Stimulated activated memory B cell treated with anti-CD40 and anti-IgM and Interleukin-4, amounts not matched to agents 10 μg/mL and 1 μg/mL and 100 μg/mL, for 72 hours (primary cell): ENCODE measurements at places on chromosomes 11 and 22.

- no peak for ATAC-seq
Measured at GRCh38 chr11:30481330-30481729, 104.8 kb downstream of the MPPED2 start.

DNA sequence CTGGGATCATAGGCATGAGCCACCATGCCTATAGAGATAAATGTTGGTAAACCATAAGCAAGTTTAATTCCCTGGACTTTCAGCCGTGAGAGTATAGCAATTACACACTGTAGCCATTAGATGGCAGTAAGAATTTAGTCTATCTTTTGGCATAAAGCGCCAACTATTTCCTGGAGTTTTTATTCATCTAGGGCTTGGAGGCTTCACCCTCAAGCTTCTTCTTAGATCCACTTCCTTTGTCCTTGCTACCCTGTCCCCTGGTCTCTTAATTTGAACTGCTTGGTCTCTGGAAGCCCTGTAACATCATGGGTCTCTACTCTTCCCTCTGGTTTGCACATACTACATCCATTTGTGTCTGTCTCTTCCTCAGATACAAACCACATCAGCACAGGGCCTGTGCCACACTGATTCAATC lies 38.2 kb downstream of the OR10A6 start:
- ATAC-seq: peak; percentile 51

DNA sequence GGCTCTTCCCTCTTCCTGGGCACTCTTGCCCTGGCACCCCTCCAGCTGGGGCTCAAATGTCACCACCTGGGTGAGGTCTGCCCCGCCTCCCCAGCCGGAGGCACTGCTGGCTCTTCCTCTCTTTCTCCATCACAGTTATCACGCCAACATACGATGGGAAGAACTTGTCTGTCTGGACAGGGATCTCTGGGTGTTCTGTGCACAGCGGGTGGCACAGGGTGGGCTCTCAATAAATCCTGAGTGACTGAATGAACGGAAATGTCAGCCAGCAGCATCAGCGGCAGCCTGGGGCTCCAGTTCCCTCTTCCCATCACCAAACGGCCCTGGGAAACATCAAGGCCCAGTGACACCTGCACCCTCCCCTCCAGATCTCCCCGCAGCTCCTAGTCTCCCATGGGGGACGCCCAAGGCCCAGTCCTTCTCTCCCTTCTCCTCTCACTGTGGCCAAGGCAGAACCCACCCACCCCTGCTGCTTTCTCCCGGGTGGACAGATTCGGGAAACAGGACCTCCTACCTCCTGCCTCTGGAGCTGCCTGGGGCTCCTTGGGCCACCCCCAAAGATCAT lies 440 bp upstream of the SLC25A45 start:
- ATAC-seq: no peak

DNA sequence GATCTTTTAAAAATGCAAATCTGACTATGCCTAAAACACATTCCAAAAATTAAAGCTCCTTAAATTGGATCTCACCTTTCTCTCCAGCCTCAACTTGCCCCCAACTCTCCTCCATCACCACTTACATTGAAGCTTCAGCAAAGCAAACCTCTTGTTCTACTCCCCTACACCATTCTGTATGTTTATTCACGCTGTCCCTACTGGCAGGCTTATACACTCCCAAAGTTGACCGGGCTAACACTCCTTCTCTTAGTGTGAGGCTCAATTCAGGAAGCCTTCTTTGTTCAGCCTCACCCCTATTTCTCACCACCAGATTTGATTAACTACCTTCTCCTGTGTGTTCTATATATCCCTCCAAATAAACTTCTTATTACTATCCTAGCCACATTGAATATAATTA lies 1.8 kb upstream of the GDPD4 start:
- no peak for ATAC-seq

DNA sequence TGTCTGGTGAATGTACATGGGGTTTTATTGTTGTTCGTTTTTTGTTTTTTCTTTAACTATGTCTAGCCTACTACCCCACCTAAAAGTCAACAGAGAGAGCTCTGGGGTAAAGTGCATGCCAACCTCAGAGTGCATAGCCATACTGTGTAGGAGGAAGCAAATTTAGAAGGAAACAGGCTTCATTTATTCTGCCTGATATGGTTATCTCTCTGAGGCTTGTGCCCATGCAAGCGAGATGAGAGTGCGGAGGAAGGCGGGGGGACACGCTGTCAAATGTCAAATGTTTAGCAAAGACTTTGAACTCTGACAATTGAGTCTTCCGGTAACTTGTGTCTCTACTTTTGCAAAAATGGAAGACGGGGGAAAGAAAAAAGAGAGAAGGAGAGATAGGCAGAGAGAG lies 295.5 kb downstream of the ETS1 start:
- peak; percentile 81 for ATAC-seq

DNA sequence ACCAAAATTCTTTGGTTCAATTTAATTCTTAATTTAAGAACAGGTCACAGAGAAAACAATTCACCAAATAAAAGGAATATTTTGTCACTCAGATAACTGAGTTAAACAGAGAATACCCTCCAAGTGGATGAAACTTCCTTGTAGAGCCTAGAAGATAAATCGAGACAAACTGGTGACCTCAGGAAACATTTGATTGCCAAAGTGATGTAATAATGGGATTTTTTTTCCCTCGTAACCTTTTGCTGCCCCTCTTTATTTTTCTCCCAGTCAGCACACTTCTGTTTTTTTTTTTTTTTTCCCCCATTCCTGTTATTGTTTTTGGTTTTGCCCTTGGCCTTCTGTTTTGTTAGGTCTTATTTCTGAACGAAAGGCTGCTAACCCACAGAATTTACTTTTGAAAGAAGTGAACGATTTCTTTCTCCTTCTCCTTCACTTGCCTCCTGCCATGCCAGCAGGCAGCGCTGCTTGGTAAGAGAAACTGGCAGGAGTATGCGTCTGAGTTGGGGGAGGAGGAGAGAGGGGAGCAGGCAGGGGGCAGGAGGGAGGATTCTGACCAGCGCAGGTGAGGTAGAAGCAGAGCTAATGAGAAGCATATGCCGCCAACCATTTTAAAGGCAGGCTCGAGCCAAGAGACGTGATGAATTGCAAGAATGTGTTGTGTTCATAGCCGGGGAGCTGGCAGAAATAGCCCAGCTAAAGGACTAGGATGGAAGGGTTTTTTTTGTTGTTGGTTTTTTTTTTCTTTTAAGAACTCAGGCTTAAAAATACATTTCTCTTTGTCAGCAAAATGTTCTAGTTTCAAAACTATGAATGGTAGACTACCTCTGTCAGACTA lies 121.9 kb upstream of the MTMR2 start:
- no peak for ATAC-seq

DNA sequence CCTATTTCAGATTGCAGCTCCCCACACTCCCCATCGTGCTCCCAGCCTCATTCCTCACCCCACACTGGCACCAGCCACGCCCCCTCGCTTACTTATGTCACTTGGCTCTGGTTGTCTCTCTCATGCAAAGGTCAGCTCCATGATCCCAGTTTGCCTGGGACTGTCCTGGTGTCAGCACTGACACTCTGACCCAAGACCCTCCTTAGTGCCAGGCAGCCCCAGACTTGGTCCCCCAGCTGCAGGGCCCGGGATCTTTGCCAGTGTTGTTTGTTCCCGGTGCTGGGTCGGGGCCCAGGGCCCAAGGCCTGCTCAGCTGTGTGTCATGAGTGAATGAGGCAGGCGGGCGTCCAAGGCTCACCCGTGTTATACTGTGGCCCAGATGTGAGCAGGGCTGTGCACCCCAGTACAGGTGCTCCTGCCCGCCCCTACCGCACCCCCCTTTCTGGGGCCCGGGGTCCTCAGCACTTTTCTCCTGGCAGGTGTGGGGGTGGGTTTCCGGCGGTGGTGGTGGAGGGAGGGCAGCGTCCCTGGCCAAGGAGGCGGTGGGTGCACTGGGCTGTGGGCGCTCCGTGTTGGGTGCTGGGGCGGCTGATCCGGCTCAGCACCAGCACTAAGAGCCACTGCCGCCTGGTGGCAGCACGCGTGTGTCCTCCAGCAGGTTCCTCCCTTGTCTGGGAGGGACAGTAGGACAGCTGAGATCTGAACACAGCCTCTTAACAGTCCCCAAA lies 19.5 kb downstream of the IL17REL start:
- ATAC-seq: peak; percentile 87

DNA sequence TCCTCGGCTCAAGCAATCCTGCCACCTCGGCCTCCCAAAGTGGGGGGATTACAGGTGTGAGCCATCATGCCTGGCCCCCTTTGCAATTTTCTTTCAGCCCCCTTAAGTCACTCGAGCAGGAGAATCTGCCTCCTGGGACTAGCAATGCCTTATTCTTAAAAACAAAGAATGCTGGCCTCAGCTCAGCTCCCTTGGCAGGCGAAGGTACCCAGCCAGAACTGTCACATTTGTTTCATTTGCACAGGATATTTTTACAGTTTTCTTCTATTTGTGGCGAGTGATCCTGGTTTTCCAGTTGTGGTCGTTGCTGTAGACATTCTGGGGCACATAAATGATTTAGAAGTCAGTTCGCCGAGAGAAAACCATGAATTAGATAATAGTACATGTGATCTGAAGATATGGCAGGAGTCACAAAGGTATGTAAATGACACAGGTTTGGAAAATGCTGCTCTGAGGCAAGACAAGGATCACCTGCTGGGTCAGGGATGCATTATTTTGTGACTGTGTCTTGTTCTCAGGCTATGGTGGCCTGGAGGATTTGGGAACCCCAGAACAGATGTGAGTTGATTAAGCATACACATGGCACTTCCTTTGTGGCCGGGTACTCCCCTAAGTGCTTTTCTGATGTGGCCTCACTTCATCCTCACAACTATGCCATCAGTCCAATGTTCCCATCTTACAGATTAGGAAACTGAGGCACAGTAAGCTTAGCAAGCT lies 51.2 kb upstream of the SLC22A12 start:
- ATAC-seq: no peak

DNA sequence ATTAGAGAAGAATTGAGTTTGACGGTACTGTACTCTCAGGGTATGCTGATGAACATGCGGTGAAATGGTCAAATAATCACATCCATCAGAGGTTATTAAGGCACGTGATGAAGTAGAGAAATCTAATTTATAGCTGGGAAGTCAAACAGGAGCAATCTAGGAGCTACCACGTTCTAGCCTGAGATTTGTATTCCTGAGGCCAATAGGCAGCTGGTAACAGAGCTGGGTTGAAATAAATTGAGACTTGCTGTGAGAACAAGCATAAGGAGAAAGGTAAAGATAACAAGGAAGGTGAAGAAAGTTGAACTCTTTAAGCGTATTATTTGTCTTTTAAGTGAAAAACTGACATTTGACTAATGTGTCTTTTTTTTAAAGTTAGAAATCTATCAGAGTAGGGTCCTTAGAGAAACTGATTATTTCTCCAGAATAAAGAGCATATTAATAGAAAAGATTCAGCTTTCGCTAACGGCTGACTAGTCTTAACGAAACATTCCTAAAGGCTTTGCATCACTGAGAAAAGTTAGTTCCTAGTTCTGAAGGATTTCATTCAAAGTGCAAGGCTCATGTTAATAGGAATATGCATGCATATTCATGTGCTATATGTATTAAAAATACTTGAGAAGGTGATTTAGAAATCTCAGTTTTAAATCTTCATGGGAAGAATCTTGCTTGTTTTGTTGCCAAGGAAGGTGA lies 5.2 kb upstream of the WEE1 start:
- ATAC-seq: no peak

DNA sequence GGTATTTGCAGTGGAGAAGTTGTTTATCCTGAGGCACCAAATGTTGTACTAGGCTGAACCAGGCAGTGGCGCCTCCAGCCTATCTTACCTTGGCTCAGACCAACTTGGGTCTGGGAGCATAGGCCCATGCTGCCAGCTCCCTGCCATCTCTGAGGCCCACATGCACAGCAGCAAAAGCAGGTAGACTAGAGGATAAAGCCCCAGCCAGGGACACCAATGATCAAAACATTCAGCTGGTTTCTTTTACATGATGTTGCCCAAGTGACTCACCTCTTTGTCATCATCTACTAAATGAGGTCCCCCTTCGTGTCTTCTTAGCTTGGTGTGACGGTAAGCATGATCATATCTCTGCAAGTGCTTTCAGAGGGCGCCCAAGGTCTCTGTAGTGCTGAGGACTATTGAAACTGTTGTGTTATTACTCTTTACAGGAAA lies 112.1 kb upstream of the DRD2 start:
- ATAC-seq: peak; percentile 52

- ATAC-seq: no peak
Measured at GRCh38 chr11:94938095-94939055, 35.0 kb downstream of the CWC15 start.

DNA sequence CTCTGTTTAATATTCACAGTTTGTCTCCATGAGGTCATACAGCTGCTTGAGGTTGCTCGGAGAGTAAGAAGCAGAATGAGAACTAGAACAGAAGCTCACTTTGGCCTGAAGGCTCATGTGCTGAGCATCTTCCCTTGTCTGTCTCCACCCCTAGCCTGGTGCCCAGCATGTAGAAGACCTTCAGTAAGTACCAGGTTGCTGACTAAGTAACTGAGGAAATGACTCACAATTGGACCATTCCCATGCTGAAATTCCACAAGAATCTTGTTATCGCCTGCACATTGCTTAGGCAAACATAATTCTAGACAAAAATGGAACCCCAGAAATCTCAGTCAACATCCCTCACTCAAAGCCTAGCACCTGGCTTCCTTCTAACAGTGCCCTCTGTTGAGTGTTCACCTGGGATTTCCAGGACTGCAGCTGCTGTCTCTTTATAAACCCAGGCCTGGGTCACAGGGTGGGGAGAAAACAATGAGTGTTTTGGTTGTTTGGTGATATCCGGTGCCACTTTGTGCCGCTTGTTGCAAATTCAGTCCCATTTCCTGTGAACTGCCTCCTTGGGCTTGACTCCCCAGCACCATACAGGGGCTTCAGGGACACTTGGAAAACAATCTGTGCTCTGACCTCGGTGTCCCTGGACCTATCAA lies 406.8 kb downstream of the ETS1 start:
- ATAC-seq: no peak

GRCh38 chr11:41446566-41446965 lies 12.9 kb downstream of the LRRC4C start:
- no peak for ATAC-seq

DNA sequence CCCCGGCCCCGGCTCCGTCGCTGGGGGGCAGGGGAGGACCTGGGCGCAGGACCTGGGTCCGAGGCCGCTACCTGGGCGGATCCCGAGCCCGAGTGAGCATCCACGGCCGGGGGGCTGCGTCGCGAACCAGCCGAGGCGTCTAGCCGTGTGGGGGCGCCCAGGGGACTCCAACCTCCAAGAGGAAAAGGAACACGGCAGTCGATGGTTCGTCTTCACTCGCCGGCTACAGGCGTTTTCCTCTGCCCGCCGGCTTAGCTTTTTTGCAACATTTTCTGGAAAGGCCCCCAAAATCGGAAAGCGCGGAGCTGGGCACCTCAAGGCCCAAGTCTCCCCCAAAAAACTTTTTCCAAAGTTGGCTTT lies 666 bp downstream of the PDGFB start:
- no peak for ATAC-seq

- no peak for ATAC-seq
Measured at GRCh38 chr11:128627666-128628324, 40.4 kb upstream of the ETS1 start.
